ENCODE measurements at places on chromosomes 11 and 22. TPM values are rescaled to one million over a fixed set of nuclear protein-coding genes. Genes with fewer than 3 reads are reported as not detected.

HEPHL1 gene
- total RNA-seq: 4.4 TPM

DCDC1 gene
- not detected for total RNA-seq

OR9Q2 gene
- total RNA-seq: not detected

LUZP2 gene
- total RNA-seq: 0.46 TPM

GGTLC2 gene
- not detected for total RNA-seq

TRIM48 gene
- not detected for total RNA-seq

C22orf39 gene
- total RNA-seq: 22.2 TPM

KCNJ1 gene
- total RNA-seq: not detected

MS4A2 gene
- total RNA-seq: not detected

DUSP8 gene
- 2.4 TPM for total RNA-seq

PANX2 gene
- 11.9 TPM for total RNA-seq

HMOX1 gene
- total RNA-seq: 16.5 TPM

CNTF gene
- total RNA-seq: 1.6 TPM

SLC25A17 gene
- total RNA-seq: 24.7 TPM

ARHGAP1 gene
- total RNA-seq: 27.1 TPM

ME3 gene
- total RNA-seq: 80.8 TPM

Measured in PC-3 (cell line).